ENCODE measurements at places on chromosomes 6 and 20.
A peak's percentile ranks its signal among the peaks of the same experiment; 100 is the strongest.

- peaks cover 5% of the 10 kb centered on the region for H3K36me3 ChIP-seq
- H3K4me1 ChIP-seq, result peaks cover 37% of the 10 kb centered on the region
- no peak overlapping the region for H3K27ac ChIP-seq
- no peak overlapping the region for H3K4me3 ChIP-seq
- DNase-seq, result no peak
- peaks cover 21% of the 10 kb centered on the region for H3K27me3 ChIP-seq
Measured at GRCh38 chr6:2035826-2036709, 209.3 kb downstream of the GMDS start.

DNA sequence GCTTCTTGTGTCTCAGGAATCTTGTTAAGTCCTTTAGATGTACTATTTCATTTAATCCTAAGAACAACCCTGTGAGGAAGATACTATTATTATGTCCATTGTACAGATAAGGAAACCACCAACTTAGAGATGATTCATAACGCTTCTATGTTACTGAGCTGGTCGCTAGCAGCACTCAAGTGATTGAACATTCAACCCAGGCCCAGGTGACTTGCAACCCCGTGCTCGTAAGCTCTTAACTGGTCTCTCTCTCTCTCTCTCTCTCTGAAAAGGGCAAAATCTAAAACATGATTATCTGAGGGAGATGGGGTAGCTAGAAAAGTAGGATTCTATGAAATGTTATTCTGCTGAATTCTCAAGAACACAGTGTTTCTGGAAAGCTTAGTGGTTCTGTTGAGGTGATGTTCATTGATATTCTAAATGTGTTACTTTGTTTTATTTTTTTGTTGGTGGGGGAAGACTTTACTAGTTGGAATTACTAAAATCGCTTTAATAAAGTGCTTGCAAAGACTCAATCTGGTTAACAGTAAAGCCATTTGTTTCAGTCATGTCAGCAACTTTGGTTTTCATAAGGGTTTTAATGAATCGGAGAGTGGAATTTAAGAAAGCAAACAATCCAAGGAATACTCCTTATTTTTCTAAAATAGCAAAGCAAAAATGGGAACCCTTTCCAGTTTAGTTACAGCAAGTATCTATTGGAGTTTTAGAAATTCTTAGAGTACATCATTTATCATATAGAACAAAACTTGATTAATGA is 265.0 kb upstream of the TAB2 start:
- no peaks in the 10 kb centered on the region for H3K27me3 ChIP-seq
- H3K36me3 ChIP-seq, result peaks cover 9% of the 10 kb centered on the region
- no peak overlapping the region for H3K27ac ChIP-seq
- DNase-seq, result no peak
- H3K4me3 ChIP-seq, result peak overlapping the region; percentile 10
- H3K4me1 ChIP-seq, result peaks cover 46% of the 10 kb centered on the region

DNA sequence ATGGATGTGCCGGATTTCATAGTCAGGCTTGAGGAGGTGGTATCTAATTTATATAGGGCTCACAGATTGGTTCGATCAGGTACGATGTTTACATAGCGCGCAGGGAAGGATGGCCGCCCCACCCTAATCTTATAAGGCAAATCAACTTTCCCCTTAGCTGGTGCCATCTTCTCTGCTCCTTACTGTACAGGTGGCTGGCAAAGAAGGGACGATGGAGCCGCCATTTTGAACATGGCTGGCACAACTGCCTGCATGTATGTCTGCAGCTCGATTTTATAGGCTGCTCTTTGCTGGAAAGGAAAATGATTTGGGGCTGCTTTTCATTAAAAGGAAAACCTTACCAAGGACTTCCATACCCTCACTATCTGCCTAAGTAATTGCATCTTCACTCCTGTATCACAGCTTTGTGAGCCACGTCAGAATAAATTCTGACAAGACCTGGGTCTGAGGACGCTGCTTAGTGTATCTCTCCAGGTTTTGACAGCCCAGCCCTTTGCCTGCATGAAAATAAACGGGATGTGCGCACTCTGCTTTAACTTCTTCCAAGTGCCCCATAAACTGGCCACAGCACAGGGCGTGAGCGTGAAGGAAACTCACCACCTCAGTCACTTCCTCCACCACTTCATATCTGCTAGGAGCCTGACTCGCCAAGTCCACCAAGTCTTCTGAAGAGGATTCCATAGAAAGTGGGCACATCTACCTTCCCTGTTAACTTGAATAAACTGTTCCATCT is 109.4 kb upstream of the ARMC2 start:
- H3K4me3 ChIP-seq, result no peak overlapping the region
- H3K36me3 ChIP-seq, result no peaks in the 10 kb centered on the region
- DNase-seq, result no peak
- peaks cover 46% of the 10 kb centered on the region for H3K27me3 ChIP-seq
- no peak overlapping the region for H3K27ac ChIP-seq

DNA sequence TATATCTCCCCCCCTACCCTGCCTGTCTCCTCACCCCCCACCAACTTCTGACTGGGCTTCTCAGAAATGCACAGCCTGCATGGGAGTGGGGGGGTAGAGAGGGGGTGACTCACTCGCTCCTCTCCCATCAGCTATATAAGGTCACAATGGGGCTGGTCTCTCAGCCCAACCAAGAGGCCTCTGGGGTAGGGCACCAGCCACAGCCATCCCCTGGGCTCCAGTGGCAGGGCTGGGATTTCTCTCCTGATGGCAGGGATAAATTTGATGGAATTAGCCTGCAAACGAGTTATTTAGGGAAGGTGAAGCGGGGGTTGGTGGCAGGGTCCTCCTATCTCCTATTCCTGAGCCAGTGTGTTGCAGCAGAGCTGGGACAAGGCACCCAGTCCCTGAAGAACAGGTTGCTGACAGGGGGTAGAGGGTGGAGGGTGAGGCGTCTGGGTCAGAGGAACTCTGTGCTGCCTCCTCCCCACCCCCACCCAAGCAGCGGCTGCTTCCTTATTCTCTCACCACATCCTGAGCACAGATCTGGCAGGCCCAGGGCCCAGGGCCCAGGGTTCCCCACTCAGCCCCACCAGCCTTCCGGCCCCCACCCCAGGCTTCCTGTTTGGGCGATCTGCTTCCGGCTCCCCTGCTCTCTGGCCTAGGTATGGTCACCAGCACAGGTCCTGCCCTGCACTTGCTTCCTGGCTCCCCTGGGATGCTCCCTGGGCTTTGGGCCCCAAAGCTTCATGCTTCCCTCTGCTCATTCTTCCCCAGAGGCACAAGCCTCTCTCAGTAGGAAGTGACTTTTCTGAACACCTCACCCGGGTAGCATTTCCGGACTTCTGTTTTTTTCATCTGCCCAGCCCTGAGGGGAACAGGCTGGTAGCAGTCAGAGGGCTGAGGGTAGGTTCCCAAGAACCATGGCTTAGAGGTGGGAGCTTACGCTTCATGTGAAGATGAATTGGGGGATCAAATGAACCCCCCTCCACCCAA is 4.0 kb downstream of the PPP1R18 start:
- H3K36me3 ChIP-seq, result peaks cover 74% of the 10 kb centered on the region
- H3K4me1 ChIP-seq, result peaks cover 28% of the 10 kb centered on the region
- peak overlapping the region; percentile 88 for H3K27ac ChIP-seq
- no peaks in the 10 kb centered on the region for H3K27me3 ChIP-seq
- H3K4me3 ChIP-seq, result peak overlapping the region; percentile 96
- peak; percentile 87 for DNase-seq

DNA sequence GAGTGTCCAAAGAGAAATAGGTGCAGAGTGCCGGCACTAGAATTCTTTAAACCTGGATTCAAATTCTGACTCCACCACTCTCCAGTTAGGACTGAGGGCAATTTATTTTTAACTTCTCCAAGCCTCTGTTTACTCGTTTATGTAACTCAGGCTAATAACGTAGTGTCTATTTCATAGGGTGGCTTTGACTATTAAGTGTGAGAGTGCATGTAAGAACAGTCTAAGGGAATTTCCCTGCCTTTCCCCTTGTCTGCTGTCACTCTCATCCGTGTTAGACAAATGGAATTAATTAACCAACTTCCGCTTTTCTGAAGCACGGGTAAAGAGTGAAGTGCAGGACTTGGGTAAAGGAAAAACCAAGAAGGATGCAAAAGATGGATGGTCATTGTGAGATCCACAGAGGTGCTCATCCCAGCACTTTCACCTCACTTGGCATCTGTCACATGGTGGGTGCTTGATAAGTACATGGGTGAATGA is 4.1 kb upstream of the ZKSCAN8 start:
- H3K4me1 ChIP-seq, result peaks cover 55% of the 10 kb centered on the region
- H3K36me3 ChIP-seq, result peaks cover 13% of the 10 kb centered on the region
- H3K4me3 ChIP-seq, result peak overlapping the region; percentile 91
- peak overlapping the region; percentile 94 for H3K27ac ChIP-seq

DNA sequence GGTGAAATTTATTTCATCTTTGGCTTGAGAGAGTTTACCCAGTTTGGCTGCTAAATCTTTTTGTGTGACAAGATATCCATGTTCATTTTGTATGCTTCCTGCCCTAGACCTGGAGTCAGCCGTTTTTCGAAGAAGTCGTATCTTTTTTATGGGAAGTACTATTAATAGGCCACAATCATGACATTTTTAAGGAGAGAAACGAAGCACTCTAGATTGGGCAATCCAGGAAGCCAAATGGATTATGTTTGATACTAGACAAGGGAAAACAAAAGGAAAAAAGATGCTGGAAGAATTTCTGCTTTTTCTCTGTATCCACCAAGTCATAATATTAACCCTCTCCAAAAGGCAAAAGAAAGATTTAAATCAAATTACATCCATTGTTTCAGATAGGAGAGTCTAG is 214.6 kb downstream of the HDGFL1 start:
- H3K4me1 ChIP-seq, result no peaks in the 10 kb centered on the region
- H3K27ac ChIP-seq, result no peak overlapping the region
- H3K4me3 ChIP-seq, result no peak overlapping the region
- H3K36me3 ChIP-seq, result no peaks in the 10 kb centered on the region
- H3K27me3 ChIP-seq, result no peaks in the 10 kb centered on the region

- H3K36me3 ChIP-seq, result no peaks in the 10 kb centered on the region
- peaks cover 5% of the 10 kb centered on the region for H3K4me1 ChIP-seq
- no peak overlapping the region for H3K27ac ChIP-seq
- no peak overlapping the region for H3K4me3 ChIP-seq
- DNase-seq, result no peak
- H3K27me3 ChIP-seq, result peaks cover 23% of the 10 kb centered on the region
Measured at GRCh38 chr6:2641044-2641725, 109.5 kb downstream of the MYLK4 start.

DNA sequence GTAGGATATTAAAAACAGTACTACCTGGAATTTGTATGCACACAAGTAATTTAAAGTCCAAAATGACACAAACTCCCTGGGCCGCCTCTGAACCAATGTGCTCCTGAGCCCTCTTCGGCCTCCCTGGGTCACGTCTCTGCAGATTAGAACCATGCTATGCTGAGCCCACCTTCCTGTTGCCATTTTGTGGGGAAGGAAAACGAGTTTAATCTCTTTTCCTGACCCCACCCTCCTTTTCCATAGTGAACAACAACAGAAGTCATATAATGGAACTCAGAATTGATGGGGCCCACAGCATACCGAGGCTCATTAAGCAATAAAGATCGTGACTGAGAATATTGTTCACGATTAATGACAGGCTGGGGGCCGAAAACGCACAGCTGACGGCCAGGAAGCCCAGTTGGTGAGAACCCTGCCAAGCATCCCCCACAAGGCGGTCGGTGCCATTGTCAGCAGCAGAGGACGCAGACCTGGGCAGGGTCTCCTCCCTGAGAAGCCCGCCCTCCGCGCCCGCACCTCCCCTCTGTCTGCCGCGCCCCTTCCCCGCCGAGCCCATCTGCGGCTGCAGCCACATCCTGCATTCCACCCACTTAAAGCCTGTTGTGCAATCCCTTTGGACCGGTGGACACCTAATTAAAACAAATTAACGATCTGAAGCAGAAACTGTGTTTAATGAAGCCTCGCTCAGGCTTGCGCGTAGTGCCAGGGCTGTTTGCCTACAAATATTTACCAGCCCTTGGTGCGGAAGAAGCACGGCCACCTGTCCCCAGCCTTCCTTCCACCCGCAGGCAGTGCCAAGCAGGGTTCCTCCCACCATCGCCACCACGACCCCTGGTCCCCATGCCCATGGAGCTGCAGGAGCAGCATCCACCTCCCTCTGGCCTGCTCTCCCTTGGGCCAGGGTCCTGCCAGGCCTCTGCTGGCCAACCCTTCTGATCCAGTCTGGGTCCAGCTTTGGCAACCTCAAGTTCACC is 68.1 kb downstream of the DLL1 start:
- no peak for DNase-seq
- no peak overlapping the region for H3K4me3 ChIP-seq
- H3K36me3 ChIP-seq, result no peaks in the 10 kb centered on the region
- H3K27me3 ChIP-seq, result no peaks in the 10 kb centered on the region
- no peak overlapping the region for H3K27ac ChIP-seq

- DNase-seq, result no peak
- H3K27ac ChIP-seq, result no peak overlapping the region
- no peaks in the 10 kb centered on the region for H3K27me3 ChIP-seq
- no peak overlapping the region for H3K4me3 ChIP-seq
- H3K36me3 ChIP-seq, result peaks cover 4% of the 10 kb centered on the region
- peaks cover 7% of the 10 kb centered on the region for H3K4me1 ChIP-seq
Measured at GRCh38 chr20:21156266-21156665, 30.4 kb downstream of the KIZ start.

DNA sequence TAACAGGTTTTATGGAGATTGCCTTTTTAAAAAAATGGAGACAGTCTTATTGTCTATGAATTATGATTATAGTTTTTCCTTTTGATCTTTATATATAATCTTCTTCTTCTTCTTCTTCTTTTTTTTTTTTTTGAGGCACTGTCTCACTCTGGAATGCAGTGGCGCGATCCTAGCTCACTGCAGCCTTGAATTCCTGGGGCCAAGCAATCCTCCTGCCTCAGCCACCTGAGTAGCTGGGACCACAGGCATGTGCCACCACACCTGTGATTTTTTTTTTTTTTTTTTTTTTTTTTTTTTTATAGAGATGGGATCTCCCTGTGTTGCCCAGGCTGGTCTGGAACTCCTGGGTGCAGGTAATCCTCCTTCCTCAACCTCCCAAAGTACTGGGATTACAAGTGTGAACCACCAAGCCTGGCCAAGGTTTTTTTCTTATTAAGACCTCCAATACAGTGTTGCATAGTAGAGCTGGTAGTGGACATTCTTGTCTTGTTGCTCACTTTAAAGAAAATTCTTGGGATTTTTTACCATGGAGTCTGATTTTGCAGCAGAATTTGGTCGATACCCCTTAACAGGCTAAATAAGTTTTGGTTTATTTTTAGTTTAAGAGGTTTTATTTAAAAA is 46.5 kb downstream of the STK4 start:
- H3K27me3 ChIP-seq, result no peaks in the 10 kb centered on the region
- no peak overlapping the region for H3K27ac ChIP-seq
- no peak for DNase-seq
- no peak overlapping the region for H3K4me3 ChIP-seq

GRCh38 chr6:89454300-89454699 is 21.3 kb downstream of the ANKRD6 start:
- no peaks in the 10 kb centered on the region for H3K4me1 ChIP-seq
- DNase-seq, result no peak
- H3K36me3 ChIP-seq, result no peaks in the 10 kb centered on the region
- no peak overlapping the region for H3K27ac ChIP-seq
- H3K4me3 ChIP-seq, result no peak overlapping the region
- H3K27me3 ChIP-seq, result peaks cover 3% of the 10 kb centered on the region

DNA sequence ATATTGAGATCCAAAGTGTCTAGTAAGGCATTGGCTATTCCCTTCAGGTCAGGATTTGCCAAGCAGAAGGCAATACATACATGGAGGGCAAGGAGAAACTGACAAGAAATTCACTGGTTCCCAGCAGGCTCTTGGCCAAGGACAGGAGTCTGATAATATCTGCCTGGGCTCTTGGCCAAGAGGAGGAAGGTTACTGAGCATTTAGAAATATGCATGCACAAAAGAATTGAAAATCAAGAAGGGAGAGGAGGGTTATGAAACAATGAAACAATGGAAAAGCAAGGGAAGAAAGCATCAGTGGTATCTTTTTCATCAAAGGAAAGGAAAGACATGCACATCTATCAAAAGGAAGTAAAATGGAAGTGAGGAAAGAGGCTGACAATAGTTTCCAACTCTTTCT is 42.4 kb downstream of the ARHGAP18 start:
- H3K27me3 ChIP-seq, result no peaks in the 10 kb centered on the region
- no peak overlapping the region for H3K4me3 ChIP-seq
- no peak overlapping the region for H3K27ac ChIP-seq
- no peak for DNase-seq
- H3K36me3 ChIP-seq, result no peaks in the 10 kb centered on the region
